ENCODE measurements at places on chromosomes 3 and 15.

DNA sequence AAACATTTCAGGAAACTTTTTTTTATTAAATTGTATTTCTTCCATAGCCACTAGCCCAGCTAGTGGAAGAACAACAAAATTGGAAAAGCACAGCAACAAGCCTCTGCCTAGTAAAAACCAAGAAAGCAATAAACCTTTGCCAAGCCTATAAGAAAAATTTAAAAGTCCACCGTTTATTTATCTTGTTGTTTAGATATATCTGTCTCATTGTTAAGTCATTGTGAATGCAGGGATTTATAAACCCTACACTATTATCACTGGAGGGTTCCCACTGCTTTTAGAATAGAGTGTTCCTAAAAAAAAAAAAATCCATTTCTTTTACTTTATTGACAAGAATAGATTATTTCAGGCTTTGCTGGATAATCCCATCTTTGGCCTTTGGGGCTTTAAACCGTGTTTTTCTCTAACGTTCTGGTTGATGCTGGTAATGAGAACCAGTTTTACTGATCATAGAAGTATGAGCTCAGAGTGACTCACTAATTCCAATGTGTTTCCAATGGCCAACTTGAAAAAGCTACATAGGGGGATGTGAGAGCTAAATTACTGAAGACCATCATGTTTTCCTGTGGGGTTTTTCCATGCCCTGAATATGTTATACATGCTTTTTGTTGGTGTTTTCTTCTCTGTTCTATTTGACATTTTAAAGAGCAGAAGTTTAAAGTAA is 634.1 kb downstream of the RBMS3 start:
- DNase-seq, result peak; percentile 72

DNA sequence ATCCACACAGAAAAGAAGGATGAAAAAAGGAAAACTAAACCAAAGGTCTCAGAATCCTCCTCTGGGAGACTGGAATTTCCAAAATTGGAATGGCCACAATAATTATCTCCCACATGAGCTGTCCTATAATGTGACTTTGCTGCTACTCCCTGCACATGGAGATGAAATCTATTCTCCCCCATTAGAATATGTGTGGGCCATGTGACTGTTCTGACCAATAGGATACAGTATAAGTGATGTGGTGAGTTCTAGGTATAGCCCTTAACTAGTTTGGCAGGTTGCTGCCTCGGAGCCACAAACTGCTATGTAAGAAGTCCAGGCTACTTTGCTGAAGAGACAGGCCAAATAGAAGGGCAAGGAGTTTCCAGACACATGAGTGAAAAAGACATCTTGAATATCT is 5.2 kb downstream of the TRIM59 start:
- DNase-seq, result no peak

DNA sequence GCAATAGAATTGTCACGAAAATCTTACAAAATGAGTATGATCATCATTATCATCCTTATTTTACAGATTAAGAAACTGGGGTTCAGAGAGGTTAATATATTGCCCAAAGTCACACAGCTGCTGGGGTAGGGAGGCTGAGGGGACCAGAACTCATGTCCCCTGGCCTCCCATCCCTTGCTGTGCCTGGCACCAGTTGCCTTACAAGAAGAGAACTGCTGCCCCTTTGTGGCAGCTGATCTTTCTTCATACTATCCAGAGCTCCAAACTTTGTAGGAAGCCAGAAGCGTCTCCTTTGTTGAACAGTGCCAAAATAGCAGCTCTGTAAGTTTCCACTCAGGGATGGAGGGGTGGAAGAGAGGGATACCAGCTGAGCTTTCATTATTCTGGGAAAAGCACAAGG is 236.8 kb upstream of the TBC1D5 start:
- DNase-seq, result peak; percentile 5

DNA sequence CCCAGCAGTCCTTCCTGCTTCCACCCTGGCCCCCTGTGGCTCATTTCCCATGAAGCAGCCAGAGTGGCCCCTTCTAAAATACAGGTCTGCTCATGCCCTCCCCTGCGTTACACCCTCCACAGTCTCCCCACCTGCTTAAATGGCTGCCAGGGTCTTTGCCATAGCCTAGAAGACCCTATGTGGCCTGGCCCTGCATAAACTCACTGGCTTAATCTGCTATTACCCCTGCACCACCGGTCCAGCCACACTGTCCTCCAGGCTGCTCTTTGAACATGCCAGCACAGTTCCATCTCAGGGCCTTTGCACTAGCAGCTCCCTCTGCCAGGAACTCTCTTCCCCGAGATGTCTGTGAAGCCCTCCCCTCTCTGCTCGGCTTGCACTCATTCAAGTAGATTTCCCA is 166.8 kb downstream of the NTRK3 start:
- no peak for DNase-seq

DNA sequence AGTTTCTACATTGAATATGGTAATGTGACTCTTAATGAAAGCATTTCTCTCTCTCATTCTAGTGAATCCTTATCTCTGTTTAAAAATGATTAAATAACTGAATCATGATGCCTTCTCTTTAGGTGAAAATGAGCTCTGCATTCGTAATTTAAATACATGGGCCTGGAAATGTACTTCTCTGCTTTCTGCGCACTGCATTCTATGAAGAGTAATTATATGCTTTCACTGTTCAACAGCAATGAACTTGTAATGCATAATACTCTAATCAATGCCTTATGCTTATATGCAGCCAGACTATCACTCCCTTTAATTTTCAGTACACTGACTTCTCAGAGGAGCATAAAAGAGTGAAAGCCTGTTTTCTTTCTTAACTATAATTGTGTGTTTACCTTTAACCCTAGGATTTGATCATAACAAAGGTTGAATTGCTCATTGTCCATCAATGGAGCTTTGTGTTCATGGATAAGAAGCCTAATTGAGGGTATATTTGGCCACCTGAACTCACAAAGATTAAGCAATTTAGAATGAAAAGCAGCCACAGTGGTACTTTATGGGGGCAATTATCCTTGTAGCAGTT is 330.8 kb upstream of the PDZRN3 start:
- no peak for DNase-seq

- DNase-seq, result peak; percentile 91
Measured at GRCh38 chr15:58770519-58770856, 614 bp upstream of the MINDY2 start.

- no peak for DNase-seq
Measured at GRCh38 chr3:23760325-23760724, 45.4 kb upstream of the UBE2E1 start.

DNA sequence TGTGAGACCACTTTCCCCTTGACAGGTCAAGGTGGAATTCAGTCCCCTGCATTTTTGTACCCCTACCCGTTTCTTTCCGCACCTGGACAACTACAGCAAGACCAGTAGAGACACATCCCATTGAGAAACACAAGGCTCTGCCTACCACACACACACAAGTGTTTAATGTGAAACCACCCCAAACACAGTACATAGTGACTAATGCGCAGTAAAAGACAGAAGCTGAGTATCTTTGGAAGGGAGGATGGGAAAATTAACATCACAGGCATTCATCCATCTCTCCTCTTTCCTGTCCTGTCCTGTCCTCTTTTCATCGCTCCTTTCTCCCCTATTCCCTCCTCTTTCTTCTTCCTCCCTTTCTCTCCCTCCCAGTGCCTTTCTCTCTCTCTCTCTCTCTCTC is 64.8 kb downstream of the SCN11A start:
- no peak for DNase-seq

GRCh38 chr15:101308604-101309435 is 13.8 kb upstream of the SNRPA1 start:
- no peak for DNase-seq

DNA sequence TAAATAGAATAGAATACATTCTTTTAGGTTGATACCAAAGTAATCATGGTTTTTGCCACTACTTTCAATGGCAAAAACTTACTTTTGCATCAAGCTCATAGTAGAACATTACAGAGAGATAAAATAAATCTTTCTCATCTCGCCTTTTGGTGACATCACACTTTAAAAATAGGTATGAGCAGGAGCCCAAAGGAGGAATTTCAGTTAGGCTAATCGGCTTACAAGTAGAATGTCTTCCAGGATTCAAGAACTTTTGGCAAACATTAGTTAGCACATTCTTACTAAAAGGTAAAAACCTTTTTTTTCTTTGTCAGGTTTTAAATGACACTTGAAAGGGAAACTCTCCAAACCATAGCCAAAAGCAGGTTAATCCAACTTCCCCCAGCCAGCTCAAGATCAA is 59.7 kb upstream of the CMSS1 start:
- DNase-seq, result no peak

DNA sequence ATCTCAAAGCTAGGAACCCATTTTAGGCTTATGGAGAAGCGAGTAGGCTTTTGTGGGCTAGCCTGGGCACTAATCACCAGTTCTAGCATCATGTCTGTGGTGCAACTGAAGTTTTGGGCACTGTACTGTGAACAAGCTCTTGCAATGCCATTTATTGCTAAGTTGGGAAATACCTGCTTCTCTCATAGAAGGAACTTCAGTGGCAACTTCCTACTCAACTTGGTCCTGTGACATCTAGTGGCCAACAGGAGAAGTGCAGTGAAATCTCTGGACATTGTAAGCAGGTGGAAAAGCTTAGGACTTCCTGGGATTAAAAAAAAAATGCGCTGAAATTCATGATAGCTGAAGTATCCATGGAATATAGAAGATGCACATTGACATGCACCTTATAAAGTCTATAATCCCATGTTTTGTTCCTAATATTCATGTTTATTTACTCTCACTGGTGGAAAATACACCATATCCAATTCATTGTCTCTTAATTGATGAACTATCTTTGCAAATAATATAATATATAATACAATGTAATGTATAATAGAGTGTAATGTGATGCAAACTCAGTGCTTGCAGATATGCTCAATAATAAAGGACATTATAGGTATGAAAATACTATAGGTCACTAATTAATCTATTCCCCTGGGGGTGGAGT is 6.5 kb upstream of the ALDH1A3 start:
- peak; percentile 95 for DNase-seq

DNA sequence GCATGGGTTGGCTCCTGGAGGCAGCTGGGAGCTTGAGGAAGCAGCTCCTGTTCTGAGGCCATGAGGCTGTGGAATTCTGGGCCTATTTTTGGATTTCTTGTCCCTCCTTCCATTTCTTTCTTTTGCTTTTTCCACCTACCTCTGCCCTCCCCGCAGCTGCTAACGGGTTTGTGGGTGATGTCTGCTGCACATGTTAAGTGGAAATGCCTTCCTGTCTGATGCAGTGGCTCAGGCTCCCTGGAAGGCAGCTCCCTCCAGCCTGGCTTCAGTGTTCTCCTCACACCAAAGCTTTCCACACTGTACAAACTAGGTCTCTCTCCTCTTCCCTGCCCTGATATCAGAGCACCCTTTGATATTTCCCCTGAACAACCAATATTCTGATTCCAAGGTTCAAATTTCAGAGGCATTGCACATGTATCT is 33.8 kb upstream of the ESYT3 start:
- no peak for DNase-seq

DNA sequence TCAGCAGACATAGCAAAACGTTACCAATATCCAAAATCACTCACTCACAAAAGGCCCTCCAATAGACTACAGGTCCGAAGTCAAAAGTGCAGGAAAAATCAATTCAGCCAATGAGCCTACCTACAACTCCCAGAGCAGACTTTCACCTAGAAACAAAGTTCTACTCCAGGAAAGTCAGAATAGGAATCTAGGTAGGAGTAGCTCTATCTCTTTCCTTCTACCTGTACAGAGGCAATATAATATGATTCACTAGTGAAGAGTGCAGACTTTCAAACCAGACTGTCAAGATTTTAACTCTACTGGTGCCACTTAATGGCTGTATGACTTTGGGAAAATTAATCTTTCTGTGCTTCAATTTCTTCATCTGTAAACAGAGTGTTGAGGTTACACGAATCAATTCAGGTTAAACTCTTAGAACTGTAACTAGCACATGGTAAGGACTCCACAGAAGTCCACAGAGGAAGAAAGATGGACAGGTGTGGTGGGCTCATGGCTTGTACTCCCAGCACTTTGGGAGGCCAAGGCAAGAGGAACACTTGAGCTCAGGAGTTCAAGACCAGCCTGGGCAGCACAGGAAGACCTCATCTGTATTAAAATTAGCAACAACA is 9.4 kb downstream of the DCUN1D1 start:
- DNase-seq, result no peak

DNA sequence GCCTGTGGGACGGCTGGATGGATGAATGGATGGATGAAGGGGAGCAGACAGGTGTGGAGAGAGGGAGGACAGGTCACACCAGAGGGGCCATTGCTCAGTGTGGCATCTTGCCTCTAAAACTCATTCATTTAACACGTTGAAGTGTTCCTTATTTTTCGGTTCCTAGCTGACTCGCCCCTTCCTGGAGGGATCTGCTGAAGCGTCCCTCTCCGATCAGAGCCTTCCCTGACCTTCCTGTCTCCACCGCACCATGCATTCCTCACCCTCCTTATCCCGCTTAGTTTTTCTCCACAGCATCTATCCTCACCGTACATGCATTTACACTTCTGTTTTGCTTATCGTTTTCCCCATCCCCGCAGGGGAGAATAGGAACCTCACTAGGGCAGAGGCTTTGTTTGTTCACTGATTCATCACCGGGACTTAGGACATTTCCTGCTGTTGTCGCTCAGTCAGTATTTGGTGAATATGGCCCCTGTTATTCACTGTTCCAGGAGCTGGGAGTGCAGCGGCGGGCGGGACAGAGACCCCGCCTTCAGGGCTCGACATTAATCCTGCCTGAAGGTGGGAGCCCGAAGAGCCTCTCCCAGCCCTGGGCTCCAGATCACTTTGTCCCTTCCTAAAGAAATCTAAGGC is 32.0 kb downstream of the FOXL2 start:
- DNase-seq, result peak; percentile 57

- peak; percentile 59 for DNase-seq
Measured at GRCh38 chr15:40891810-40892446, 2.3 kb upstream of the VPS18 start.
